ENCODE measurements at places on chromosomes 7 and 10.

- DNase-seq, result no peak
Measured at GRCh38 chr7:122248472-122248871, 56.1 kb downstream of the FEZF1 start.

GRCh38 chr10:99765672-99766301 is 16.7 kb upstream of the ABCC2 start:
- no peak for DNase-seq

- no peak for DNase-seq
Measured at GRCh38 chr10:107481881-107482280, 317.4 kb upstream of the SORCS1 start.

DNA sequence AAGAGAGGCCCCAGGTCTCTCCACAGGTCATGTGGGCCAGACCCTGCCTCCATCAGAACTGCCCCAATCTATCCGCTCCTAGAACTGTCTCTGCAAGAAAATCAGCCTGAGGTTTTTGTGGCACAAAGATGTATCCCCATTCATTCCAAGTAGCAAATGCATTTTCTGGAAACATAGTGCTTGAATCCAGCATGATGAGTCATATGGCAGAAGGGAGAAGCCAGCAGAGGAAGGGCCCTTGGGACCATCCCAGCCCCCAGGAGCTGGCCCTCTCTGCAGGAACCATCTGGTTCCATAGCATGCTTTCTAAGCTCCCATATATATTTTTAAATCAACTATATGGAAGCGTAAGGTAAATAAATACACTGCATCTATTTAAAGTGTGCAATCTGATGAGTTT is 563.2 kb downstream of the GALNT17 start:
- DNase-seq, result no peak

DNA sequence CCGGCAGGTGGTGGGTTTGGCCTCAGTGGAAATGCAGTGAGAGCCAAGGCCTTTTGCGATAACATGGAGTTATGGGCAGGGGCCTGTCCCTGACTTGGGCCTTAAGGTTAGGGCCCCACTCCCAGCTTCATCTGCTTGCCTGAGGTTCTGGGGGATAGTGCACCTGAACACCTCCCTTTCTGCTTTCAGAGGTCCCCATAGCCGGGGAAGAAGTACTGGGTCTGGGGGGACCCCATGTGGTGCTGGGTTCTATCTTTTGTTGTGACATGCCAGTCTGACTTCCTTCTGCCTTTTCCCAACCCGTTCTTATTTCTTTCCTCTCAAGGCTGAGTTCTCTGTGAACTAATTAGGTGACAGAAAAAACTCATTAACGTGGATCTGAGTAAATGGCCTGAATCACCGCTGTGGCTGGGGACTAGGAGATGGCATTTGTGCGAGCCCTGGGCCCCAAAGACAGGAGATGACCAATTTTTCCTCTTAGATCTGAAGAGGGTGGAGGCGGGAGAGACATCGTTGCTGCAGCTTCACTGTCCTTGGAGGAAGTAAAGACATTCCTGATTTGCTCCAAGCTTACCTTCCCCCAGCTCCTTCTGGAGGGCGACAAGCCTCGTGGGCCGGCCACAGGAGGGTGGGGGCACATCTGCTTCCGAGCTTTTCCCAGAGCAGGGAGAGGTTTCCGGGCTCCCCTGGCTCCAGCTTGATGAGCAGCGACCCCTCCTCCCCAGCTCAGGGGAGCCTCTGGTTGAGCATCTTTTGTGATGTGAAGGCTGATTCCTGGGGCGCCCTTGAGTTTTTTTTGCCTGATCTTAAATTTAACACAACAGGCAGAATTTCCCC is 2.0 kb downstream of the AGAP3 start:
- DNase-seq, result no peak

- no peak for DNase-seq
Measured at GRCh38 chr7:29400437-29400836, 163.2 kb upstream of the PRR15 start.

GRCh38 chr10:128929767-128930166 is 537.3 kb upstream of the MGMT start:
- DNase-seq, result no peak

- no peak for DNase-seq
Measured at GRCh38 chr10:17576768-17577167, 40.4 kb downstream of the HACD1 start.

- no peak for DNase-seq
Measured at GRCh38 chr10:51020200-51020599, 54.1 kb upstream of the PRKG1 start.

DNA sequence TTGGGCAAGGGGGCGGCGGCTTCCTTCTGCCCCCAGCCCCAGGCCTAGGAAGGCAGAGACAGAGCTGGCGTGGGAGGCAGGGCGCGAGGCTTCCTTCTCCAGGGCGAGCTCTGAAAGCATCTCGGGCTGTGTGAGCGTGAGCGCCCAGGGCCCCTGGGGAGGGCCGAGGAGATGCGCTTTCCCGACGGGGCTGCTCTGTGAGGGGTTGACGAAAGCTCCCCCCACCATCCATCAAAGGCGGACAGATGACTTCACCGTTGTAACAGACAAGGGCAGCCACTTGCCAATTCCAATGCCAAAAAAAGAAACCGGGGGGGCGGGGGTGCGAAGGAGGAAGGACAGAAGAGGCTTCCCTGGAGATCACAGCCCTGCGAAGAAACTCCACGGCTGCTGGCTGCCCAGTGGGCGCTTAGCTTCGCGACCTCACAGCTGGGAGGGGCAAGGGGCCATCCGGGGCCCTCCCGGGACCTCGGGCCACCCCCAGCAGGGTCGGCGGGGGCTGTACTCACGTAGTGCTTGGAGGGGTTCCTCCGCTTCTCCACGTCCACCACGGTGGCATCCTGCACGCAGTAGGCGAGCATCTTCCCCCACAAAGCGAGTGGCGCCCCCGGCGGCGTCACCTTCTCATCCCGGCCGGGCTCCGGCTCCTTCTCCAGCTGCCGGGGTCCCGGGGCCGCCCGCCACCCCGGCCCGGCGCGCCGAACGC is 537 bp downstream of the SH3PXD2A start:
- no peak for DNase-seq

DNA sequence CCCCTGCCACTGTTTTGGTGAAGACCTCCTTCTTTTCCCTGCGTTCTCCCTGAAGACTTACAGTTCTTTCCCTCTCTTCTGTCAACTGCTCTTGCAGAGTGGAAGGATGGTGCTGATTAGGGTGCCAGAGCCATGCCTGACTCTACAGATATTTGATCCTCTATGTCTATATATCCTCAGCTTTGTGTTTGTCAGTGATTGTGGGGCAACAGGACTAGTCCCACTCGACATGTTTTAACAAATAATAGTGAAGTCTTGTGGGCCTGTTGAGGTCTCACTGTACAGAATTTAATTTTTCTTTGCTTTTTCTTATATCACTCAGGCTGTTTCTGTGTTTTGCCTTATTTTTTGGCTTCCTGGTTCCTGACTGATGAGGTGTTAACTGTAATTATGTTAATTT is 5.0 kb downstream of the PLEKHA1 start:
- no peak for DNase-seq

GRCh38 chr7:119452401-119452800 is 820.6 kb upstream of the KCND2 start:
- DNase-seq, result no peak

- DNase-seq, result peak; percentile 71
Measured at GRCh38 chr7:80018941-80019808, 115.5 kb upstream of the GNAI1 start.

DNA sequence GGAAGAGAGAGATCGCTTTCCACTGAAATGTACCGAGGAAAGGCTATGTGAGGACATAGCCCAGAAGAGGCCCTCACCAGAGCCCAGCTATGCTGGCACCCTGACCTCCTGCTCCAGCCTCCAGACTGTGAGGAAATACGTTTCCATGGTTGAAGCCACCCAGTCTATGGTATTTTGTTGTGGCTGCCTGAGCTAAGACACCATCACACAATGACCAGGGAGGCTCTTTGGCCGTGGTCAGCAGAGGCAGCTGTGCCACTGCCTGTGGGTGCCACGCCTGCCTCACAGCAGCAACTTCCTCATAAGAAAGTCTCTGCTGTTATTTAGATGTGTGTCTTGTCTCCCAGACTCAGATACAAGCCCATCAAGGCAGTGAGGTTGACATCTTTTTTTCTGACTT is 182.7 kb upstream of the PLXNA4 start:
- no peak for DNase-seq

DNA sequence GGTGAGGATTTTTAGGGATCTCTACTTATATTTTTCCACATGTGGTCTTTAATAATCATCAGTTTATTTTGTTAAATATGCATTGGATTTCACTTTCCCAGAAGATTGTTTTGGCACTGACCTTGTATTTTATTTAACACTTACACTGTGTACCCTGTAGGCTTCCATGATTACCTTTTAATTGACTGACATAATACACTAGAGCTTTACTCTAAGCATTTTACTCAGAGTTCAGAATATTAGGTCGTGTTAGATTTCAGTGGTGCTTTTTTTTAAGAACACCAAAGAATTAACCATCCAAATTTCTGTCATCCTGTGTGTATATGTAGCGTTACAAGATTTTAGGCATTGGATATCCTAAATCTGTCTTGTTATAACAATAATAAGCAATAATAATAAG is 23.1 kb downstream of the CASD1 start:
- no peak for DNase-seq

- peak; percentile 62 for DNase-seq
Measured at GRCh38 chr7:50782375-50783208, at the start of gene GRB10. TSS of gene GRB10 (minus strand) at chr7:50782896. CDS start at chr7:50732322, 50,574 bp downstream.

DNA sequence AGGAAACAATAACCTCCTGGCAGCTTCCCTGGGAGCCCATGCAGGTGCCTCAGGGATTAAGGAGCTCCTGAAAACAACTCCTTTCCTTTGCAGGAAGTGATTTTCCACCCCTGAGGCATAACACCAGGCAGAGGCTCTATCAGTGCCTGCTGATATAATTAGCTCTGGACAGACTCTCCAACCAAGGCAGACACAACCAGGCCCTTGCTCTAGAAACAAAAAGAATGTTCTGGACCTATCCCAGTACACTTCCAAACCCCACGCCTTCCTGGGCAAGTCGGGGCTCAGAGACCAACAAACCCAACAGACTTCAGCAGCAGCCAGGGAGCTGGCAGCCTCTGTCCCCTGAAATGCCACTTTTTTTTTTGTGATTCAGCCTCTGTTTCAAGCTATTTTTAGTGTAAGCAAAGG is 247.1 kb downstream of the KCNMA1 start:
- no peak for DNase-seq

GRCh38 chr7:55260676-55261385 is 104.3 kb upstream of the LANCL2 start:
- DNase-seq, result no peak

DNA sequence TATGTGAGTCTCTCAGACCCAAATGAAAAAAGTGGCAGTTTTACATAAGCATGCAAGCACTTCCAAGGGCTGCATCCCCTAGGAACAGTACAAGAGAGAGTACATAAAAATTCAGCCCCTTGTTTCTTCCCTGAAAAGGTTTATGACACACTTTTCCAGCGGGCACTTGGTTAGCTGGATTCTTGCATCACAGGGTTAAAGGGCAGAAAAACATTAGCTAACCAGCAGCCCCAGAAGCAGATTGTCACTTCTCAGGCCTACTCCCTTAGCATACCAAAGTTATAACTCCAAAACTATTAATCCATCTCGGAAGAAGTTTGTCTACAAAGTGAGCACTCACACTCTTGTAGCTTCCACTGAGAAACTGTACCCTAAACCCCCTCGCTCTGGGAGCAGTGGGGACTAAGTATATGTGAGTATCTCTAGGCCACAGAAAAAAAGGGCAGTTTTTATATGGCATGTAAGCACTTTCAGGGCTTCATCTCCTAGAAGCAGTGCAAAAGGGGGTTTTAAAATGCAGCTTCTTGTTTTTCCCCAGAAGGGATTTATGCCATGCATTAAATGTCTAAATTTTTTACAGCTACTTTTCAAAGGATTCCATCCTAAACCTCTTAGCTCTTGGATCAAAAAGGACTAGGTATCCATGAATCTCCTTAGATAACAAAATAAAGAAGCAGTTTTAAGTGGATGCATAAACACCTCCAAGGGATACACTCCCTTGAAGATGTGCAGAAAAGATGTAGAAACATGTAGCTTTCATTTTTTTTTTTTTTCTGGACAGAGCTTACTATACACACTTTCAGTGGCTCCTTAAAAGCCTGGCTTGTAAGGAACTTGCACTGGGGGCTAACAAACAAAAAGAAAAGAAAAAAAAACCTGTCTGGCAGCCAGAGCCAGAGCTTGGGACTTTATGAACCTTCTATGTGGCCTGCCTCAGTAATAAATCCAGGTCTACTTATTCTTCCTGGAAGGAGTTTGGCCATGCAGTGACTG is 956.7 kb downstream of the CCSER2 start:
- no peak for DNase-seq

DNA sequence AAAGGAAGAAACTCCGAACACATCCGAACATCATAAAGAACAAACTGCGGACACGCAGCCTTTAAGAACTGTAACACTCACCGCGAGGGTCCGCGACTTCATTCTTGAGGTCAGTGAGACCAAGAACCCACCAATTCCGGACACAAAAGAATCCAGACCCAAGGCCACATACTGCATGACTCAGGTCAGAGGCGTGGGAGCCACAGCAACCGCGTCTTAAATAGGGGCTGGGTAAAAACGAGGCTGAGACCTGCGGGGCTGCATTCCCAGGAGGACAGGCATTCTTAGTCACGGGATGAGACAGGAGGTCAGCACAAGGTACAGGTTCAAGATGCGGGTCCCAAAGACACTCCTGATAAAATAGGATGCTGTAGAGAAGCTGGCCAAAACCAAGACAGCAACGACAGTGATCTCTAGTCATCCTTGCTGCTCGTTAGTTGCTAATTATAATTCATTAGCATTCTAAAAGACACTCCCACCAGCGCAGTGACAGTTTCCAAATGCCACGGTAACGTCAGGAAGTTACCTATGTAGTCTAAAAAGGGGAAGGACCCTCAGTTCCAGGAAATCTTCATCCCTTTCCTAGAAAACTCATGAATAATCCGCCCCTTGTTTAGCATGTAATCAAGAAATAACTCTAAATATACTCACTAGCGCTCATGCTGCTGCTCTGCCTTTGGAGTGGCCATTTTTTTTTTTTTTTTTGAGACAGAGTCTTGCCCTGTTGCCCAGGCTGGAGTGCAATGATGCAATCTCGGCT is 19.3 kb downstream of the AP5Z1 start:
- no peak for DNase-seq

GRCh38 chr10:112515852-112516251 is 68.8 kb downstream of the VTI1A start:
- no peak for DNase-seq

- DNase-seq, result peak; percentile 56
Measured at GRCh38 chr7:121994625-121995410, 121.9 kb downstream of the PTPRZ1 start.

DNA sequence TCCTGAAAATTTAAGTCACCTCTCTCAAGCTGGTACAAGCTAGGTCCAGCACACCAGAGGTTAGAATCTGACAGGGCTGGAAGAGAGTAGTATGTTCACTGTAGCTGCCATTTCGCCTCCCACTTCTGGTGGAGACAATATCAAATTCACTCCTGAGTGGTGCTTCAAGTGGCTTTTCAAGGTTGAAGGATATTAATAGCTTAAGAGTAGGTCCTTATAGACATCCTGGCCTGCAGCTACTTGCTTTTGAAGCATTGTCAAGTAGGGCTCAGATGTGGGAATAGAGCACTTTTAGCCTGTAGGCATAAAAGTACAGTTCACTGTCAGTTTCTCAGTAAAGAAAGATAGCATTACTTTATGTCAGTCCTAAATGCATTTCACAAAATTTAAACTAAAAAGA is 270.5 kb upstream of the PLPP4 start:
- no peak for DNase-seq
